ENCODE measurements at places on chromosomes 5 and 9.

DNA sequence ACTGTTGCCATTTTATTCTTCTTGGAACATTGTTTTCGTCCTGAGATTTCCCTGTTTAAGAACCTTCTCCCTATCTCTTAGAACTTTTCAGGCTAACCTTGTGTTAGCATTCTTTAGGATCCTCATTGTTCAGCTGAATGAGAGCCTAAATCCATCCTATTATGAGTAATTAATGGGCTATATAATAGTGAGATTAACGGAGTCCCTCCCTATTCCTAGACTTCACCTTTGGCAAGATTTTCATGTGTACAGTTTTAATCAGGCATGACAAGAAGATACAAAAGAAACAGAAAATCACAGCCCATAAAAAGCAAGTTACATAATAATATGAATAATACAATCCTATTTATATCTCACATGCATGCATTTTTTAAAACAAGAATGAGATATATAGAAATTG, 9.1 kb upstream of the MSMP start:
- no peak for DNase-seq

- no peak for DNase-seq
These were observed 44.5 kb upstream of the ANGPTL2 start for GRCh38 chr9:127166651-127167524.

- DNase-seq = no peak
These were observed 175.8 kb downstream of the ADAMTS6 start for GRCh38 chr5:65305913-65306312.

DNA sequence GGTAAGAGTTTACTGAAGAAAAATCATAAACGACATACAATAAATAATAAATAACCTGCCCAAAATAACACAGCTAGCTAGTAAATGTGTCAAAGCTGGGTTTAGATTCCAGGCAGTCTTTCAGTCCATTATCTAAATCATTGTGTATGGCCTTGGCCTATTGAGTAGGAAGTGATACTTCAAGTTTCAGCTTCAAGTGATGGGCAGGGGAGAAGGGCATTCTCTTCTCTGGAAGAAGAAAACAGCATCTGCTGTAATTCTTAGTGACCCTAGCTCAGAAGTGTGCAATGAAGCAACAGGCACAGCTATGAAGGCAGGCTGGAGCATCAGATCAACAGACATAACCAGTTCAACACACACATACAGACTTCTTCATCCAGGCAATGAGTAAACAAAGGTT, 42.5 kb downstream of the FNIP1 start:
- no peak for DNase-seq

DNA sequence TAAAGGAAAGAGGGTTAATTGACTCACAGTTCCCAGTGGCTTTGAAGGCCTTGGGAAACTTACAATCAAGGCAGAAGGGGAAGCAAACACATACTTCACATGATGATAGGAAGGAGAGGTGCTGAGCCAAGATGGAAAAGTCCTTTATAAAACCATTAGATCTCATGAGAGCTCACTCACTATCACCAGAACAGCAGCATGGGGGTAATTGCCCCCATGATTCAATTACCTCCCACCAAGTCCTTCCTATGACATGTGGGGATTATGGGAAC, 99.7 kb downstream of the PTTG1 start:
- DNase-seq = no peak

DNA sequence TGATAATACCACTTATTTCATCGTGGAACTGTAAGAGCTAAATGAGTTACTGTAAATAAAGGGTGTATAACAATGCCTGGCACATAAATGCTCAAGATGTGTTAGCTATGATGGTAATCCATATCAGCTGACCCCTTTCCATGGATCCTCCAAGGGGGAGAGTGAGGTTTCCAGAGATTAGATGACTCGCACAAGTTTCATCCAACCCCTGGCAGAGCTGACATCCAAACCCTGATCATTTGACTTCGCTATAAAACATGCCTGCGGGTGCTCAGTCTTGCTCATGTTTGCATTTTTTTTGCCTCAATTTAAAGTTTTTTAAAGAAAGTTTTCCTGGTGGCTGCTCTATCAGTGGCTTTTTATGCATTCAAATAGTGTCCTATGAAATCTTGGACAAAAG, 145.7 kb upstream of the SMIM23 start:
- DNase-seq = no peak
